ENCODE measurements at places on chromosomes 3 and 15. TPM values are rescaled to one million over a fixed set of nuclear protein-coding genes. Genes with fewer than 3 reads are reported as not detected.
A peak's percentile ranks its signal among the peaks of the same experiment; 100 is the strongest.

The TIMP4 gene
- total RNA-seq: 6.9 TPM

The EPHB3 gene
- total RNA-seq: 97.5 TPM

The CP gene
- total RNA-seq: 10.2 TPM

The GNAI2 gene
- 71.3 TPM for total RNA-seq

The C3orf20 gene
- total RNA-seq: 0.21 TPM

The GPR149 gene
- not detected for total RNA-seq

The SI gene
- 0.08 TPM for total RNA-seq

The PAQR5 gene
- 2.5 TPM for total RNA-seq

The CCDC13 gene
- total RNA-seq: not detected

The ADAMTS17 gene
- 12.3 TPM for total RNA-seq

The MAGI1 gene
- total RNA-seq: 53.1 TPM

The AGBL1 gene
- total RNA-seq: 0.23 TPM

The DUOX2 gene
- total RNA-seq: 2.3 TPM

DNA sequence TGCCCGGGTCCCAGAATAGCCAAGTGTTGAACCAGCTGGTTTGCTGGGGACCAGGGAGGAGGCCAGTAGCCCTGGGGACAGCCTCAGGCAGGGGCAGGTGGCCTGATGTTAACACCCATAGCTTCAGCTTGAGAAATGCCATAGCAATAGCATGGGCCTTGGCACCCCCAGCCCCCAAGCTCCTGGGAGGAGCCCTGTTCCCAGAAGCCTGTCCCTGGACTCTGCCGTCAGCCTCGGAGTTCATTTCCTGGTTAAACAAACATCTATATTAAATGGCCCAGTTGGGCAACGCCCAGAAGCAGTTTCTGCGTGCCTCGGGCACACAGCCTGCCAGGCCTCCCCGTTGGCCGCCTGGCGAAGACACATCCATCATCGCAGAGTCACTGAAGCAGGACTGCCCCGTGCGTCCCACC lies 58.2 kb downstream of the FGD5 start:
- DNase-seq: peak; percentile 84

- DNase-seq: peak; percentile 23
Measured at GRCh38 chr15:68488966-68489365, 57.0 kb upstream of the ITGA11 start.

GRCh38 chr3:138180375-138181029 lies 5.8 kb upstream of the DBR1 start:
- no peak for DNase-seq

DNA sequence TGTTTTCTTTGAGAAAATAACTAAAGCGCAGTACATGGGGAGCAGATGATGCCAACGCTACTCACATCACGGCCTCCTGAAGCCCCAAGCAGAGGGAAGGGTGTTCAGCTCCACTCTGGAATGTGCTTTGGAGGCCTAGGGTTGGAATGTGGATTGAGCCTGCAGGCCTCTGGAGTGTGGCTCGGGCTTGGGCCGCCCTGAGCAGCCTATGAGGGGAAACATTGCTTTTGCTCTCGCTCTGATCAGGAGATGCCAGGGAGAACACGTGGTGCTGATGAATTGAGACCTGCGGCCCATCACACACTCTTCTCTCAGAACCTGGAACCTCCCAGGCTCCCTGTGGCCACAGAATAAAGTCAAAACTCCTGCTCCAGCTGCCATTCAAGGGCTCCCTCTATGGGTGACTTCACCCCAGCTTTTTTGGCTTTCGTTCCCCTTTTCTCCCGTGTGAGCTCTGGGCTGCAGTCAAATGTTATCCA lies 23.3 kb downstream of the CCDC13 start:
- DNase-seq: peak; percentile 68

DNA sequence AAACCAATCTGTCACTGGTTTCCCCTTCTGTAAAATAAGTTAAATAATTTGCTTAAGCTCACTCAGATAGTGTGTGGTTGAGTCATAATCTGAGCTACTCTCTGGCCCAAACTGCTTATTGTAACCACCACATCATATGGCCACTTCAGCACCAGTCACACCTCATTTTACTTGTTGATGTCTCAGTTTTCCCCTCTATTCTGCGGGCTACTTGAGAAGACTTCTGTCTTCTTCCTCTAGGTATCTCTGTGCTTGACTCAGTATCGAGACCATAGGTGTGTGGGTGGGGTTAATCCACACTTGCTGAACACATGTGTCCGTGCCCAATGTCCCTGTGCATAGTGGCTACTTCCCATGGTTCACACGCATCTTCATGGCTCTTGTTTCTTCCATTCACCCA lies 32.9 kb downstream of the CRYGS start:
- no peak for DNase-seq

GRCh38 chr3:162168715-162169114 lies 672.1 kb downstream of the OTOL1 start:
- DNase-seq: no peak

DNA sequence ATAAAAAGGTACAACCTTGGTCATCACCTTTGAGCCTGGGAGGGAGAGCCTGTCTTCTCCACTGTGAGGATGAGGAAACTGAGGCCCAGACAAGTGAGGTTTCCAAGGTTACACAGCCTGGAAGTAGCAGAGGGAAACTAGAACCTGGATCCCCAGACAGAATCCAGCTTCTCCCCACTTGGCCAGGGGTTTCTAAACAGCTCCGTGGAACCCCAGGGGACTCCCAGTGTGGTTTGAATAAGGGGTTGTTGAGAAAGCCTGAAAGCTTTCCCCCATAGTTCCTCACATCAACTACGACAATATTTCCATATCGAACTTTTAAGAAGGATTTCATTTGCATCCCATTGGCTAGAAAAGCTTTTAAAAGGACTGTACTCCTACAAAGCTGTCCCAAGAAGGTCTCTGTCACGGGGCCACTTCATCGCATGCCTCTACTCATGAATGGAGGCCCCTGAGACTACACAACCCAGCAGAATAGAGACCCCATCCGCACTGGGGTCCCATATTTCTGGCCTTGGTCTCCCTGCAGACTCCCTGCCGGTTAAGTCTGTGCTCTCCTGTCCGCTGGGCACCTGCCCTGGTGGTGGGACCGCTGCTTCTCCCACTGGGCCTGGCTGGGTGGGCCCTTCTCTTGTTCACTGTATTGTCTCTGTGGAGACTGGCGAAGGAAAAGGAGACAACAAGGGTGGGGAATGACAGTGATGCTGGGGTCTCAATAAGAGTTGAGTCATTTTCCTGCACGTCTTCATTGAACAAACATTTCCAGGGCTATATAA lies 178.5 kb downstream of the SMAD6 start:
- DNase-seq: no peak

DNA sequence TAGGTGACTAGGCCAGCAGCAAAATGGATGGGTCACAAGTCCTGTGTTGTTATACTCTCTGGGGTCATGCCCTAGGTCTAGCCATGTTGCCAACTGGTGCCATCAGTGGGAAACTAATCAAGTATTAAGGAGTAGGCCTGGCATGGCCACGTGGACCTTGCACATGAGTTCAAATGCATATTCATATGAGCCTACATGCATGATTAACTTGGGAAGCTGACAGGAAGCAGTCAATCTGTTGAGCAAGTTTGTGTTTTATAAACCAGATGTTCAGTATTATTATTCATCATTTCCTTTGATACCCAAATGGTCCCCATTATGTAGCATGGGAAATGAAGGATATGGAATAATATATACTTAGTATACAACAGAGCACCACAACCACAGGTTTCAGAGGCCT lies 95.0 kb downstream of the LRTM1 start:
- DNase-seq: no peak

DNA sequence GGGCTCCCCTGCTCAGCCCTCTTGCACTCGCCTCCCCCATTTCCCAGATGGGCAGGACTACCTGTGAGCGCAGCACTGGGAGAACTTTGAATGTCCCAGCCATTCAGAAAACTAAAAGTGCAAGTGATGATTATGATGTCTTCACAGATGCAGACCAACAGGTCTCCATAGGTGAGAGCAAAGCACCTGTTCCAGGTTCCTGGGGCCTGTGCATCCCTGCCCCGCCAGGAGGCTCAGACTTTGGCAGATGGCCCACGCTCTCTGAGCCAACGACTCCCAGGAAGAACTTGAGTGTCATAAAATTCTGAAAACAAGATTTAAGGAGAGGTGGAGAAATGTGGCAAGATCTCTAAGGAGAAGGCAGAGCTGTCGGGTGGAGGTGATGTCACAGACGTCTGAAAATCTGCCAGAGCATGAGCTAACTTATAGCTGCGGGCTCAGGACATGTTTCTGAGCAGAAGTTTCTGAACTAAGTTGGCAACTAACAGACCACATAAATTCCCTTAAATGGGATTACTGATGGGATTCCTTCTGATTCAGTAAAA lies 110.8 kb upstream of the IGF1R start:
- no peak for DNase-seq

DNA sequence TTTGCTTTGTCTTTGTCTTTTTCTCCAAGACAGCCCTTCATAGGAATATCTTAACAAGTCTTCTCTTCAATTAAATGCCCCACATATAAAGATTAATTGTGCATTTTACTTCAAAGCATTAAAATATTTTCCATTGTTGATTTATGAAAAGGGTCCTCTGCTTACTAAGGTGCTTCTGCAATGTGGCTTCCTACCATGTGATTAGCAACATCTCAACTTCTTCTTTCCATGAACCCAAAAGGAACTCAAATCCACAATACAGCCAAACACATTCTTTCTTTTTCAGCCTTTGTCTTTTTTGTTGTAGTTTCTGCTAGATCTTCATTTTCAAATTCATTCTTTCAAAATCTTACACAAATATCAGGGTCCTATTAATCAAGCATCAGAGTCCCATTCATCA lies 309.2 kb downstream of the NSUN3 start:
- DNase-seq: no peak

GRCh38 chr3:27310688-27311087 lies 58.5 kb downstream of the NEK10 start:
- DNase-seq: no peak

DNA sequence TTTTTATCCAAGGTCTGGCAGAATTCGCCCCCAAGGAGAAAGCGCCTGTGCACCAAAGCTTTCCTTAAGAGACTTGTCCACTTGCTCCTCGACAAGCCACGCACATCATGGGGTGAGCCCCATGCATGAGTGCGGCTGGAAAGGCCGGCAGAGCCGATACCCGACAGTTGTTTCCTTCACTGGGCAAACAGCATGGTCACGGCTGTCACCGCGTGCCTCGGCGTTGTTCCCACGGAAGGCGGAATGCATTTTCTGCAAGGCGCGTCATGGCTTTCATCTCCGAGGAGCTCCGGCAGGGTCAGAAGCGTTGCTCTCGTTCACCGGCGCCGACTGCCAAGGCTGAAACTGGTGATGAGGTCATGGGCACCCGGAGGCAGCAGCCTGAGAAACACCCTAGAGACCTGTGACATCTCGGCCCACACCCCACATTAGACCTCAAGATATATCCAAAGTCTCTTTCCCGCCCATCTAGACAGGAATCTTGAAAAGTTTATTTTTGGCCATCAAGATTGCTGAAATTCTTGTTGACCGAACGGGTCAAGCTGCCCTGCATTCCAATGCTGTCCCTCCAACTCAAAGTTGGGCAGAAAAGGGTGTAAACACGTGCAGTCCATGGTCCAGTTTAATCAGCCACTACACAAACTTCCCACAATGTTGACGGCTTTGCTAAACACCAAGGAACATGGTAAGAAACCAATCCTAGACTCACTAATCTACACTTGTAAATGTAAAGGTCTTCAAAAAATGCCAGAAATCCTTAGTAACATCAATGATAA lies 604 bp upstream of the TJP1 start:
- peak; percentile 83 for DNase-seq

DNA sequence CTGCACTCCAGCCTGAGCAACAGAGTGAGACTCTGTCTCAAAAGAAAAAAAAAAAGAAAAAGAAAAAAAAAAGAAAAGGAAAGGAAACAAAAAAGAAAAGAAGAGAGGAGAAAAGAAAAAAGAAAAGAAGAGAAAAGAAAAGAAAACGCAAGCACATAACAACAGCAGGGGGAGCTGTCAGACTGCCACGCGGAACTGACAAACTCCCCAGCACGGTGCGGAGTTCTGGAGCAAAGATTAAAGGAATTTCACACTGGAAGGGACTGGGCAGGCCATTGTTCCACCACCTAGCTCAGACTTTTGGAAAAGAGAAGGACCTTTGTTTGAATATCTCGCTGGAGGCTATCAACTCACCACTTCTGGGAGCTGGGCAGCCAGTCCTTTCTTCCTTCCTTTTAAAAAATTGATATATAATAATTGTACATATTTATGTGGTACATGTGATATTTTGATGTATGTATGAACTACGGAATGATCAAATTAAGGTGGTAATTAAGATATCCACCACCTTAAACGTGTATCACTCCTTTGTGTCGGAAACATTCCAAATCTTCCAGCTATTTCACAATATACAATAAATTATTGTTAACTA lies 40.5 kb downstream of the DPPA2 start:
- DNase-seq: no peak

GRCh38 chr15:68407141-68407885 lies 24.6 kb downstream of the ITGA11 start:
- DNase-seq: peak; percentile 62

GRCh38 chr3:144840866-144841265 lies 869.2 kb downstream of the DIPK2A start:
- no peak for DNase-seq

GRCh38 chr3:117735481-117736101 lies 1026.0 kb downstream of the TUSC7 start:
- DNase-seq: no peak

DNA sequence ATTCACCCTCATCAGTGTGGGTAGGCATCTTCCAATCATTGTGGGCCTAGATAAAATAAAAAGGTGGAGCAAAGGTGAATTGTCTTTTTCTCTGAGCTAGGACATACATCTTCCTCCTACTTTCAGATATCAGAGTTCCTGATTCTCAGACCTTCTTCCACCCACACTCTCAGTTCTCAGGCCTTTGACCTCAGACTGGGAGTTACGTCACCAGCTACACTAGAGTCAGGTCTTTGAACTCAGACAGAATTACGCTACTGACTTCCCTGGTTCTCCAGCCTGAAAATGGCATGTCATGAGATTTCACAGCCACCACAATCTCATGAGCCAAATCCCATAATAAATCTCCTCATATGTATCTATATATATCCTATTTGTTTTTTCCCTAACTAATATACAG lies 39.0 kb downstream of the STRIT1 start:
- no peak for DNase-seq

DNA sequence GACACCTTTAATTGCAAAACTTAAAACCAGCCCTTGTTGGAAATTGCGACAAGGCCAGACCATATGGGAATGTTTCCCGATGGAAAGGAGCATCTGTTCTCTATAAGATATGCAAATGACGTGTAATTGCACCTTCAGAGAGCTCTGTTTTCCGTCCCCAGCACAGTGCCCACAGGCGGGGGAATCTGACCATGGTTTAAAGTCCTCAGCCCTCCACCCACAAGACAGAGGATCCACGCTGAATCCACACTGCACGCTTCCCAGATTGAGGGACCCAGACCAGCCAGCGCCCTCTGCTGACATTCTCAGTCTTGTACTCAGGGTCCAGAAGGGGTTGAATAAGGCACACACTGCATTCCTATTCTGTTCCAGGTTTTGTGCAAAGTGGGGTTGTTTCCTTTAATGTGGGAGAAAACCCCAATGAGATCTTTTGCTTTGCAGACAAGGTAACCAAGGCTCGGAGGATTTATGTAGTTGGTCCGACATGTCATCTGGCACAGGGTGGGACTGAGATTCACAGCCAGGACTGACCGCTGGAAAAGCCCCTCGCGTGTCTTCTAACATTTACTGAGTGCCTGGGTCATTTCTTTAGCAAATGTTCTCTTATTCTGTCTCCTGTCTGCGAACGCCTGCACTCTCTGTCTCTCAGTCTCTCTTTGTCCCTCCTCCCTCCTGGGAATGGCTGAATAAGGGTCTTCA lies 36.8 kb upstream of the KLHL25 start:
- peak; percentile 84 for DNase-seq
